Left cardiac atrium (tissue), 4 donors: ENCODE measurements at places on chromosomes 11 and 22.

GRCh38 chr22:38038890-38039812, 18.1 kb upstream of the PICK1 start:
- no peak for DNase-seq

DNA sequence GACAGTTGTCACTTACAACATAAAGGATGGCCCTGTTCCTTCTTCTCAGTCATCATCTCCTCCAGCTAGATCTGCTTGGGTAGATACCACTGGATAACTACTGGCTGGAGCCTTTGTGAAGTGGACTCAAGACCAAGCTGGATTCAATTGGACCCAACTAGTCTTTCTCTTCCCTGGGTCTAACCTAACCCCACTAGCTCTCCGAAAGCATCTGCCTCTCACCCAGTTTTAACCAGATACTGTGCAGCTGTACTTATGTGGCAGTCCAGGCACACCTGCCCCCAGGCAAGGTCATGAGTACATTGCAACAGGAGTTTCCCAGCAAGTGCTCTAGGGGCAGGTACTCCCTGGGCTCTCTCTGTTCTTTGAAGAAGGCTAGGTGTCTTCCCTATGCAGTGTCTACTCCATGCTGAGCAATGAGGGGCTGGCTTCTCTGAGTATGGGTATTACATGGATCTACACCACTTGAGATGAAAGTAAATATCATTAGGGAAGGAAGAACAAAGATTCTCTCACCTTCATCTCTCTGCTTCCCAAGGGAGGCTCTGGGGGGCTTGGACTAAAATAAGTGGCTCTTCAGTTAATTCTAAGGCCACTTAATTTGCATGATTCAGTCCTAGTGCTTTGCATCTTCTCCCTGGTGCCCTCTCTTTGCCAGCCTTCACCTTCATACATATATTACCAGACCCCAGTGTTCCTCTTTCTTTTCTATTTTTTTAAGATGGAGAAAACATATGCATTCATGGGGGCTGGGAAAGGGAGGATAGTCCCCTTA, 236.1 kb downstream of the NXPE2 start:
- DNase-seq = no peak

DNA sequence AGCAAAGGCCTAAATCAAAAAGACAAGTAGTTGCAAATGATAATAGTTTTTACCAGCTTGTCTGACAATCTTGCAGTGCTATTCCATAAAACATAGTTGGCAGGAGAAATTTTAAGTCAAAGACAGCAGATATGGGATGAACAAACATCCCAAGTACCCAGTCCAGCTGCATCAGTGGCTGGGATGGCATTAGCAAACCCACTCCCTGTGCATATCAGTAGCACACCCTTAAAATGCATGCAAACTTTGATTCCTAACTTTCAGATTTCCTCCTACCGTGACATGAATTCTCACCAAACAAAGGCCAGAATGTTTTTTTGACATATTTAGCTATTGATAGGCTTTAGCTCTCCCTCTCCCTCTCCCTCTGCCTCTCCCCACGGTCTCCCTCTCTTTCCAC, 27.8 kb upstream of the CCDC86 start:
- DNase-seq = no peak

DNA sequence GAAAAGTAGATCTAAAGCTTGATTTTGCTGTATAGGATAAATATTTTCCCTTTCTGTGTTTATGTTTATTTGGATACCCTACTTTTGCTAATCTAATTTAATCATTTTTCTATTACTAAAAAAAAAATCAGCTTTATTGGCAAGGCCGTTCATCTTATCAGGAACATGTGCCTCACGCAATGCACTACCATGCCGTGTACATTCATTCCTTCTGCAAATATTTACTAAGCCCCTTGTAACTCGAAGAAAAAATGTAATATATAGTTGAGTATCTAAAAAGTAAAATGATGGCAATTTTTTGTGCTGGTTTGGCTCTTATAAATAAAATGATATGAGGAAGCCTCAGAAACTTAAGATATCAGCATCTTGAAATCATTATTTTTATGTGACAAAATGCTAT, 8.9 kb downstream of the UVRAG start:
- no peak for DNase-seq

DNA sequence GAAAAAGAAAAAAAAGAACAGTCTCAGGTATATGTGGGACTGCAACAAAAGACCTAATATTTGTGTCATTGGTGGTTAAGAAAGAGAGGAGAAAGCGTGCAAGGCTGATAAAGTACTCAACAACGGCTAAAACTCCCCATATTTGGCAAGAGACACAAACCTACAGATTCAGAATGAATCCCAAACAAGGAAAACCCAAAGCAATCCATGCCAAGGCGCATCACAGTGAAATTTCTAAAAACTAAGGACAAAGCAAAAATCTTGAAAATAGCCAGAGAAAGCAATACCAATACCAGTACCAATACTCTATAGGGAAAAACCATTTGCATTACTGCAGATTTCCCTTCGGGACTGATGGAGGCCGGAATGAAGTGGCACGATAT, 32.4 kb upstream of the SEPTIN5 start:
- DNase-seq = no peak

GRCh38 chr11:64867748-64868462, 10.5 kb downstream of the EHD1 start:
- no peak for DNase-seq

DNA sequence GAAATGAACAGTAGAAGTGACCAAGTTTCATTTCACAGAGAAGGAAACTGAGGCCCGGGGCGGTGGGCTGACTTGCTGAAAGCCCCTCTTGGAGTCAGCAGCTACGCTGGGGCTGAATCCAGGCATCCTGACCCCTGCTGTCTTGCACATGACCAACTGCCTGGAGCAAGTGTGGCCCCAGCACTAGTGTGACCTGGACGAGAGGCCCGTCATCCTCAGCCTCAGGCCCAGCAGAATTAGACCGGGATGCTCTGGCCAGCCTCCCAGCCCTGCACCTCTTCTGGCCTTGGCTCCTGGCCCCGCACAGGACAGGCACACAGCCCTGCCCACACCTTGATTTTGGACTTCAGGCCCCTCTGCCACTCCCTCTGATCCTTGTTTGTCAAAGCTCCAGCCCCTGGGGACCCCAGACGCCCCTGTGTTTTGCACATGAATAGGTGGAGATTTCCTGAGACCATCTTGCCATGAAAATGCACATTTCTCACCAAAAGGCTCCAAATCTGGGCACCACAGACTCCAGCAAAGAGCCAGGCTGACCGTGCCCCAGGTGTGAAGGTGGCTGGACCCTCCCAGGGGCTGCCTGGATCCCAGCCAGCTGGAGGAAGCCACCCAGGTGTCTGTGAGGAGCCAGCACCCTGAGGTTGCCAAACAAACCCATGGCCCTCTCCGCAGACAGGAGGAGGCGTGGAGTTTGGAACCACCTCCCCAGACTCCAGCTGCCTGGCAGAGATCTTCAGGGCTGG, 24.9 kb downstream of the FGF4 start:
- no peak for DNase-seq

- no peak for DNase-seq
Observed at GRCh38 chr11:69746752-69747742, 28.1 kb downstream of the FGF4 start.

GRCh38 chr22:19822301-19823117, 32.2 kb downstream of the GNB1L start:
- DNase-seq = no peak

DNA sequence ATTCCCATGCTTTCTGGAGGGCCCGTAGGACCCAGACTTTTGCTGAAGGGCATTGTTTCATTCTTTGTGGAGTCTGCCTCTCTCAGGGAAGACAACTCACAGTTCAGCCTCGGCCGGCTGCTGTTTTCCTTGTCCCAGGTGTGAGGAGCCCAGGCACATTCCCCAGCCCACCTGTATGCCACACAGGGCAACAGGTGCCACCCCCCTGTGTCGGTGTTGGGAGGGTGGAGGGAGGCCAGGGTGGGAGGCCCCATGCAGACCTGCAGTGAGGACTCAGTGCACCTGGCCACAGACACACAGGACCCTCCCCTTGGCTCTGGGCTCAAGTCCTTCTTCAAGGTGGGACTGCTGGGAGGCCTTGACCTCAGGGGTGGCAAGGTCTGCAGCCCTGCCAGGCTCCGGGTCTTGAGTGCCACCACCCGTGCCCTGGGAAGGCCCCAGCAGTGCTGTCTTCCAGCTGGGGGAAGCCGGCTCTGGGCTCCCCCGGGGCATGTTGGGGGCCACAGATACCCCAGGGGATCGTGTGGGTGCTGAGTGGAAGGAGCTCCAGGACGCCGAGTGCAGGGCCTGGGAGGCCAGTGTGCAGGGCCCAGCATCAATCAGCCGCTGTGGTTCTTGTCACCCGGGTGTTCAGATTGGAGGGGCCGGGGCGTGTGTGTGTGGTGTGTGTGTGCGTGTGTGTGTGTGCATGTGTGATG, 1286.1 kb downstream of the BRD1 start:
- no peak for DNase-seq

- DNase-seq = no peak
Observed at GRCh38 chr11:74033046-74033445, 24.2 kb upstream of the UCP3 start.

- peak; percentile 58 for DNase-seq
Observed at GRCh38 chr11:63670433-63671321, 499 bp downstream of the ATL3 start.

DNA sequence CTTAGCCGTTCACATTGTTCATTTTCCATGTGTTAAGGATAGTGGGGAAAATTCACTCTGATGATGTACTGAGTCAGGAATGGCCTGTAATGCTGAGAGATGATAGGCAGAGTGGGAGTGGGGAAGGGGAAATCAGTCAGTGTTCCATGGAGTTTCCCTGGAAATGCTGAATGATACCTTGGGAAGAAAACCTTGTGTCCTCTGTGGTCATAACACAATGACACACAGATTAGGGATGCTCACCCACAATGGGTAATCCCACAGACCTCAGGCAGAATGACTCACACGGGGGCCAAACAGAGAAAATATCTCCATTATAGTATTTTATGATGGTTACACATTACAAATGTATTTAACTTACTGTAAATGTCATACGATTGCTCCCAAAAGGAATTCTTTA, 118.0 kb downstream of the SNX19 start:
- no peak for DNase-seq

GRCh38 chr11:114511079-114511478, 48.6 kb downstream of the NXPE1 start:
- DNase-seq = no peak

DNA sequence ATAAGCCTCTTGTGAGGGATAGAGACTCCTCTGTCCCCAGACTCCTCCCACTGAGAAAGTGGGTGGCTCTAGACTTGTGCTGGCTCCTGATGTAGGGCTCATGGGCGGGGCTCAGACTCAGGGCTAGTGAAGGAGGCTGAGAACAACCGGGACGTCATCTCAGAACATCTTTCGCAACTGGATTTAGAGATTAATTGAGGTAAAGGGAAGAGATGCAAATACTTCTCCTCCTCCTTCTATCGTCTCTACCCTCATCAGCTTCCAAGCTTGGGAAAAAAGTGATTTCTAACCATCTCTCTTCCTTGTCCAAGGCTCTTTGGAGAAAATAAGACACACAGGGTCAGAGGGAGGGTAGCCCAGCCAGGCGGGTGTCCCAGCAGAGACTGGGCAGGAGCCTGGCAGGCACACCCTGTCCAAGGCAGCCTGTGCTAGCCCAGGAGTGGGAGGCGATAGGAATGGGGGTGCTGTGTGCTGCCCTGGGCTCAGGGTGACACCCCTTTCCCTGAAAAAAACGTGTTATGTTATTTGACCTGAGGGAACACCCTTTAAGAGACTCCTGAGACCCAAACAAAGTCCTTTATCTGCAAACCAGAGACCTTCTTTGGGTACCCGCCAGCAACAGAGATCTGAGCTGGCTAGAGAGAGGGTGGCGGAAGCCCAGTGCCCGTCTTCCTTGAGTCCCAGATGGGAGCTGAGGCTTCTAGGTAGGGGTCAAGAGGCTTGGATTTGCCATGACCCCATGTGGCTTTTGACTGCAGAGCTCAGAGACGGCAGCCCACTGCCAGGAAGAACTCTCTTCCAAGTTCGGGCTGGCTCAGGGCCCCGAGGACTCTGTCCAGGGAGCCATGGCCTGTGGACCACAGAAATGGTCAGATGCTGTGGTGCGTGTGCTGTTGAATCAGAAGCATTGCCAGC, 160.9 kb downstream of the ADAMTS15 start:
- DNase-seq = peak; percentile 90

DNA sequence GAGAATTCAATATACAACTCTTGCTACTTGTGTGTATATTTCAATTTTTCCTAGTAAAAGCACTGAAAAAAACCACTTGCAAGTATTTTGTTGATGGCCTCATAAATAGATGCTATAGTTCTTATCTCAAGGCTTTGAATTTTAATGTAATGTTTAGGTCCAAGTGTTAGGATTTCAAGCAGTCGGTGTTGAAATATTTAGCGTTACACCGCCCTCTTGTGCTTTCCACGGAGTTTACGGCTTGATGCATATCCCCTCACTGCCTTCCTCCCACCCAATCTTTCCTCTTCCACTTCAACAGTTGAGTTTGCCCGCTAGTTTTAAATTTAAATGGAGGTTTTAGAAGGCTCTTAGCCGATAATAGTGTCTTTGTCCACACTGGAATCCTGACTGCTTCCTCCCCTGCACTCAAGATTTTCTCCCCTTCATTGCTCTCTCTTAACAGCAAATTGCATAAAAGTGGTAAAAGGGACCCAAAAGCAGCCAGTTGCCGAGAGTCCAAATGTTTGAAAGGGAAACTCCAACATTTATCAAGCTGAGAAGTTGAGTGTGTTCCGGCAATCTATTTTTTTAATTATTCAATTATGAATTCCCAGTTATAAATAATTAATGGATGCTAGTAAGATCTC, 25.9 kb upstream of the HTATIP2 start:
- DNase-seq = no peak

DNA sequence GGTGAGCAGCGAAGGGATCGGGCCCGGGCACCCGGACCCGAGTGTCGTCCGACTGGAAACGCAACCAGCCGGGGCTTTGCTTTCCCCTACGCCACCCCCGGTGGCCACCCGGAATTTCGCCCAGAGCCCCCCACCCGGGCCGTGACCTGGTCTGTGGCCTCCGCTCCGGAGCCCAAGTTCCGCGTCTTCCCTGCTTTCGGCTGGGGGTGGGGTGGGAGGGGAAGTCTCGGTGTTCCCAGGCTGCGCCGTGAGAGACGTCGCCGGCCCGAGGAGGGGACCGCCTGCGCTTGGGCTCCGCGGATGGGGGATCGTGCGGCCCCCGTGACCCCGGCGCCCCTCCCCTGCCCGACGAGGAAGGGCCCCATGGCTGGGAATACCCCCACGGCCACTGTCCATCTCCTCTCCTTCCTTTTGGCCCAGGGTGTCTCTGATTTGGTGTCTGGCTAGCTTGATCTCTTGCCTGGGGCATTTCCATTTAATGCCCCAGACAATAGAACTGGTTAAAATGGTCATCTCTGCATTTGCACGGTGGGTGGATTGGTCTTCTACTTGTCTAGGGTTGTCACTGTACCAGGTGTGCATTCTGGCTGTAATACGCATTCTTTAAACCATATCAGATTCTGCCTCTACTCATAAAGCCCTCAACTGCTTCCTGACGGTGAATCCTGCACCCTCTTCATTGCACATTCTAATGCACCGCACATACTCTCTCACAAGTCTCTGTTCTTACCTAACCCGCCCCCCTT, 789 bp downstream of the SIK2 start:
- DNase-seq = peak; percentile 52

- DNase-seq = no peak
Observed at GRCh38 chr11:64564947-64565889, 25.8 kb upstream of the SLC22A12 start.
